ENCODE measurements at places on chromosomes 4 and X.

- DNase-seq = no peak
Measured at GRCh38 chr4:163816494-163816893, 322.0 kb downstream of the TMA16 start.

GRCh38 chr4:5033281-5033841, 14.1 kb upstream of the CYTL1 start:
- no peak for DNase-seq

- no peak for DNase-seq
Measured at GRCh38 chr4:121814756-121815155, 8.9 kb downstream of the CCNA2 start.

- no peak for DNase-seq
Measured at GRCh38 chr4:118284169-118284568, 68.6 kb downstream of the PRSS12 start.

GRCh38 chr4:172776203-172776861, 392.3 kb upstream of the GALNT7 start:
- no peak for DNase-seq

DNA sequence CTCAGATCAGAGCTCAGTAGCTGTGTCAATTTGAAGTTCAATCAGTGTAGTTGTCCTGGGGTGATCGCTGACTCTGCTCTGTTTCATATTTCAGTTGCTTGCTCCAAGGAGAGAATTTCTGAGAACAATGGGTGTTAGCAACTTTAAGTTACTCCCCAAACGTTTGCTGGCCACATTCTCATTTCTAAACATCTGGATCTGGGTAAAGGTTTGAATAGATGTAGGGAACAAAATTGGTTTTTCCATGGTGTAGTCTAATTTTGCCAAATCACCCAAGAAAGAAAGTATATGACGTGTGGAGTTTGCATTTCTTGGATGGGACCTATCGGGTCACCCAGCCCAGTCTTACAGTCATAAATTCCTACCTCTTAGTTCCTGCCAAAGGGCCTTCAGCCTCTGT, 103.7 kb downstream of the AKAP4 start:
- DNase-seq = no peak

DNA sequence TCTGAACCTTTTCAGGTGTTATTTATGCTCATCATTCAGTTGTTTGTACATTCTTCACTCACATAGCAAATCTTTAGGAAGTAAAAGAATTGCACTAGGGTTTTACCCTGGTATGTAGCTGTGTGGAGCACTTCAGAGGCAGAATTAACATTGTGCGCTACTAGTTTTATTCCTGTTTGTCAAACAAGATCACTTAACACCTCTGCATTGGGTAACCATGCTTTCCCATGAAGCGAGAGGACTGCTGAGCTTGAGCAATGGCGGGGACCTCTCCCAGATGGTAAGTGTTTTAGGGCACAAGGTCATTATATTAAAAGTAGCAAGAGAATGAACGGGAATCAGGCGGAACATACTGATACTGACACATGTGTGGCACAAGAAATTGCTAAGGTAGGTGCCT, 59.2 kb downstream of the SHROOM3 start:
- DNase-seq = no peak

- DNase-seq = no peak
Measured at GRCh38 chr4:113447769-113448168, 313.8 kb downstream of the CAMK2D start.

DNA sequence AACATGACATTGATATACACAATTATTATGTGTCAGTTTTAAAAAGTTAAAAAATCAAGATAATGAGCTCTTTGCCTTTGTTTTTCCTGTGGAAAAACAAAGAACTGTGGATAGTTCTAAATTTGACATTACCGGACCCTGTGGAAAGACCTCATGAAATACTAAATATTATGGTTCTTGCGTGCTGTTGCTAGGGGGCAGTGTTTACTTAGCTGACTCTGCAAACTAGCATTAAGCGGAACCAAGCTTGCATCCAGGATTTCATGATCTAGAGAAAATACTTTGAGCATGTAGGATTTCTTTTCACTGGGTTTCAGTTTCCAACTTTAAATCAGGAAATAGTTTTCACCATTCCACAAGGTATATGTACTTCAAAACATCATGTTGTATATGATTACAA, 33.6 kb downstream of the CLCN4 start:
- no peak for DNase-seq

GRCh38 chrX:136210243-136210642, 41.0 kb downstream of the MAP7D3 start:
- DNase-seq = no peak

DNA sequence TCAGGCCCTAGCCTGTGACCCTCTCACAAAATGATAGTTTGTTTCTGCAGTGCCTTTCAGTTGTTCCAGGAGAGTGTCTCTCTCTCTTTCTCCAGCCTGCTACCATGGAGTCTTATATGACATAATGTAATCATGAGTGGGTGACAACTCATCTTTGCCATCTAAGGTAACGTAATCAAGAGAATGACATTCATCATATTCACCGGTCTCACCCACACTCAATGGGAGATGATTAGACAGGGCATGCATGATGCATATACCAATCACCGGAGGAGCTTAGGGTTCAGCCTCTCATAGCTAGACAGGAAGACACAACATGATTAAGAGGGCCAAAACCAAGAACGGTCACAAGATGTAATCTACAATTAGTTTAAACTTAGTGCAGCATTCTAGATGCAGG, 97.1 kb upstream of the FAM9B start:
- no peak for DNase-seq
